ENCODE measurements at places on chromosomes 2 and 18.

DNA sequence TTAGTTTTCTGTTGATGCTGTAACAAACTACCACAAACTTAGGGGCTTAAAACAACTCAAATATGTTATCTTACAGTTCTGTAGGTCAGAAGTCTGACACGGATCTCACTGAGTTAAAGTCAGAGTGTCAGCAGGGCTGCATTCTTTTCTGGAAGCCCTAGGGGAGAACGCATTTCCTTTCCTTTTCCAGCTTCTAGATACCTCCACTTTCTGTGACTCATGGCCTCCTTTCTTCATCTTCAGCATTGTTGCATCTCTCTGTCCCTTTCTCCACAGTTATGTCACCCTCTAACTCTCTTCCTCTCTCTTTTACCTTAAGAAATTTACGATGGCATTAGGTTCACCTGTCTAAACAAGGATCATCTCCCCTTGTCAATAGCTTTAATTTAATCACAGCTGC is 13.3 kb upstream of the PPP4R1 start:
- no peak for DNase-seq

DNA sequence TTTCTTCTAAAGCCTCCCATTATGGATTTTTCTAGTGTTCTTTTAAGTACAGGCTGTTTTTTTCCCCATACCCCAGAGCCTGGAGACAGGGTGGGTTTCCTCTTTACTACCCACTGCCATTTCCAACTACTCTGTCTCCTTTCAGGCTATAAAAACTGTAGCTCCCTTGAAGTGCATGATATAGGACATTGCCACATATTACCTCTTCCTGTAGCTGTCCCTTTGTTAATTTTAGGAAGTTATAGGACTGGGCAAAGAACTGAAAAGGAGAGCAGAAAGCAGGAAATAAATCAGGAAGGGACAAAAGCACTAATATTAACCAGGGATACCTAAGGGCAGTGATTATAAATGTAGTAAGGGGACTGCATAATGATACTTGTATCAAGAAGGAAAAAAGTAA is 54.1 kb downstream of the VIL1 start:
- DNase-seq, result no peak

GRCh38 chr2:10581990-10582389 is 107.8 kb downstream of the NOL10 start:
- no peak for DNase-seq

- DNase-seq, result no peak
Observed at GRCh38 chr2:42987112-42987922, 194.9 kb upstream of the HAAO start.

DNA sequence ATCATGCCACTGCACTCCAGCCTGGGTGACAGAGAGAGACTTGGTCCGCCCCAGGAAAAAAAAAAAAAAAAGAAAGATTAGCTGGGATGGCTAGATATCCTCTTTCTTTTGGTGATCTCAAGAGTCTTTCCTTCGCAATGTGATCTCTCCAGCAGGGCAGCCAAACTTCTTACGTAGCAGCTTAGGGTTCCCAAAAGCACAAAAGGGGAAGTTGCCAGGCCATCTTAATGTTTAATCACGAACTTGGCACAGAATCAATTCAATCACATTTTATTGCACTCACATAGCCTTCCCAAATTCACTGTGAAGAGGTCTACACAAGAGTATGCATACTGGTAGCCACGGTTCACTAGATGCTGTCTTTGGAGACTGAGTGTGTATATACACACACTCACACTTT is 53.1 kb downstream of the VIL1 start:
- DNase-seq, result no peak

DNA sequence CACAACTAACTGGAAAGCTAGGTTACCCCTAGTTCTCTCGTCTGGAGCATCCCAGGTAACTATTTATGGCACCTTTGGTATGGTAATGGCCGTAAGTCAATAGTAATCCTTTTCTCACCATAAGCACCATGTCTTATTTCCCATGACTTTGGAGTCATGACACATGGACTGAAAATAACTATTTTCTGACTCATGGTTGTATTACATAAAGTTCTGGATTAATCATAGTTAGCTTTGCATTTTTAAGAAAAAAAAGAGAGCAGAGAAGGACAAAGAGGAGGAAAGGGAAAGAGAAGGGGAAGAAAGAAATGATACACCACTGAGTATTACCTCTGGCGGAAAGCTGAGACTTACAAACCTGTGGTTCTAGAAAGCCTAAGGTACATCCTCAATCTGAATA is 99.3 kb downstream of the BIN1 start:
- DNase-seq, result peak; percentile 68

DNA sequence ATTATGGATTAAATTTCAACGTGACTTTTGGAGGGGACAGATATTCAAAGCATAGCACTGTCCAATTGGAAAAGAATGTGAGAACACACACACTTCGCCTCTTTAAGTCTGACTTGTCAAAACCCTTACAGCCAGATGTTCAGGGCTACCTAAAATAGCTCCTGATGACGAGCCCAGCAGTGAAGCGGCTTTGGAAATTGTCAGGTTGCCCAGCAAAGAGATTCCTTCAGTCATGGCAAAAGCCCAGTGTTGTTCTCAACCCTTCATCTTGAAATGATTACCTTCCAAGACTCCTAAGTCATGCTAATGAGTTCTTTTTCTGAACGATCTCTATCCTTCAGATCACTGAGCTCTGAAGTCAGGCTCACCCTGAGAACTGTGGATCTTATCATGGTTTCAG is 436.6 kb downstream of the LRATD1 start:
- peak; percentile 3 for DNase-seq
